ENCODE measurements at places on chromosomes 11 and 22.

GRCh38 chr11:124276081-124276480, 19.9 kb downstream of the OR8G5 start:
- DNase-seq, result no peak

- DNase-seq, result no peak
Observed at GRCh38 chr11:64753380-64754123, 6.2 kb downstream of the PYGM start.

- no peak for DNase-seq
Observed at GRCh38 chr22:29315286-29316140, at the start of gene RASL10A. Gene RASL10A, minus strand, starts transcription at chr22:29315697. Its CDS starts 451 bp downstream, at chr22:29315246.

- DNase-seq, result no peak
Observed at GRCh38 chr11:10607462-10608132, 39.1 kb upstream of the LYVE1 start.

GRCh38 chr11:42837994-42838393, 473.8 kb upstream of the API5 start:
- no peak for DNase-seq

- DNase-seq, result peak; percentile 17
Observed at GRCh38 chr11:43852057-43852636, 28.5 kb upstream of the ALKBH3 start.

DNA sequence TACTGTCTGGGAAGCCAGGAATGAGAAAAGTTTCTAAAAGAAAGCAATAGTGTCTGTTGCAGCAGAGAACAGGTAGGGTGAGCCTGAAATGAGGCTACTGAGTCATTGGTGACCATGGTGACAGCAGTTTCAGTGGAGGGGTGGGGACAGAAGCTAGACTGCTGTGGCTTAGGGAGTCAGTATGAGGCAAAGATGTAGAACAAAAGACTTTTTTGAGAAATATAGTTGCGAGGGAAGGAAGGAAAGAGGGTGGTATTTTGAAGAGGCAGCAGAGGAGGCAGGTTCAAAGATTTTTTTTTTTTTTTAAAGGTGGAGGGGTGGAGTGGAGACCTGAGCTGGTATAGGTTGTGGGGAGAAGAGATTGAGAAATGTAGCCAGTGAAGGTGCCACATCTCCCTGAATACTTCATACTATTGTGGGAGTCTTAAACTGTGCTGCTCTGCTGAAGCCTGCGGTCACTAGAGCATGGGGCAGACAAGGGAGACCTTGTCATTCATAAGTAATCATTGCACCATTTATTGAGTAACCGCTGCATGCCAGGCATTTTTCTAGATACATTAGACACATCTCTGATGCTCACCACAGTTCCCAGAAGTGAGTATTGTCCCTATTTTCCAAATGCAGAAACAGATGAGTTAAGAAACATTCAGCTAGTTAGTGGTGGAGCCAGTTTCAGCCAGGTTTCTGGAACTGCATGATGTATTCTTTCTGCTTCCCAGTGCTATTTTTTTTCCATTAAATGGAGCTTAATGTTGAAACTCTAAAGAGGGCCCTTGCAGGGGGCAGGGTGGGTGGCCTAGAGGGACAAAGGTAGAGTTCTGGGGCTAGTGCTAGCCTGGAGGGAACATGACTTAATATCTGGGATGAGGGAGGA, 49.9 kb downstream of the STIM1 start:
- DNase-seq, result peak; percentile 32

DNA sequence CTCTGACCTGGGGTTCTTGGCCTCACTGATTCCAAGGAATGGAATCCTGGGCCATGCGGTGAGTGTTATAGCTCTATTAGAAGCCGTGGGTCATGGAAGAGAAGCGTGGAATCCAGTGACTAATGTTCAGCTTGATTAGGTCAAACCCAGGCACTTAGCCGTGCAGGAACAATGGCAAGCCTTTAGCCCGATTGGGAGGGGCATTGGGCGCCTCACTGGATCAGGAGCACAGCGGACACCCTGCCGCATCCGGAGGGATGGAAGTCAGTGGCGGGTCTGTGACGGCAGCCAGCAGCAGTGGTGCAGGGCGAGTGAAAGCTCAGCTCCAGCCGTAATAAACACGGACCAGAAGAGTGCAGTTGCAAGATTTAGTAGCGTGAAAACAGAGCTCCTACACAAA, 20.5 kb upstream of the SLC17A6 start:
- DNase-seq, result no peak

GRCh38 chr22:38062791-38063190, 5.6 kb downstream of the PICK1 start:
- DNase-seq, result no peak

GRCh38 chr11:12409621-12410005, 32.2 kb downstream of the PARVA start:
- no peak for DNase-seq

DNA sequence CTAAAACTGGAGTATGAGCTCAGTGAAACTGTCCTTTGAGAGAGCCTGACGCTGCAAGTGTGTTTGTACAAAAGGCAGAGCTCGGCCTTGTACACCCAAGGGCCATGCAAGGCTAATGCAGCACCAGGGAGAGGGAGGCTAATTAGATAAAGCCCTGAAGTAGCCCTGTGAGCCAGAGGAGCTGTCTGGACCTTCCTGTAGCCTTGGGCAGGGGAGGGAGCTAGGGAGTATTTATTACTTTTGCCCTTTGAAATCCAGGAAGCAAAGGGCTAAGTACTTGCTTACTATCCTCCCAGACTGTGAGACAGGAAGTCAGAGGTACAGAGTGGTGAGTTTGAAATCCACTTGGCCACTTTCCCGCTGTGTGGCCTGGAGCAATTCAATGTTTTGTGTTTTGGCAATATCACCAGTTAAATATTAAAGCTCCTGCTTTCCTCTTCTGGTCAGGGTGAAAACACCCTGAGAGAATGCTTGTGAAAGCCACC, 10.2 kb upstream of the LDHA start:
- no peak for DNase-seq

DNA sequence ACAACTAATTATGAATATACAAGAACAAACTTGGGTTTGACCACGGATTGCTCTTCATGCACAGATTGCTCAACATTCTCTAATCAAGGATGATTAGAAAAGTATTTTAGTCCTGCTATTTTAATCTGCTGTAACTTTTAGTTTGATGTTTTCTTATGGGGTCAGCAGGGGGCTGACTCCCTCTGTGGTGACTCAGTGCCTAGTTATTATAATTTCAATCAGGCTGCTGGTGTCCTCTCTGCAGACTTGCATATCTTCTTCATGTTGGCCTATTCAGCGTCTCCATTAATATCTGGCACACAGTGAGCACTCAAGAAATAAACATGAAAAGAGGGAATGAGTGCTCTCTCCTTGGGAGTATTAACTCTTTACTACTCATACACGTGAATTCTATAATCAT, 223.8 kb upstream of the DDI1 start:
- no peak for DNase-seq

GRCh38 chr11:62105667-62106191, 18.1 kb upstream of the INCENP start:
- no peak for DNase-seq

DNA sequence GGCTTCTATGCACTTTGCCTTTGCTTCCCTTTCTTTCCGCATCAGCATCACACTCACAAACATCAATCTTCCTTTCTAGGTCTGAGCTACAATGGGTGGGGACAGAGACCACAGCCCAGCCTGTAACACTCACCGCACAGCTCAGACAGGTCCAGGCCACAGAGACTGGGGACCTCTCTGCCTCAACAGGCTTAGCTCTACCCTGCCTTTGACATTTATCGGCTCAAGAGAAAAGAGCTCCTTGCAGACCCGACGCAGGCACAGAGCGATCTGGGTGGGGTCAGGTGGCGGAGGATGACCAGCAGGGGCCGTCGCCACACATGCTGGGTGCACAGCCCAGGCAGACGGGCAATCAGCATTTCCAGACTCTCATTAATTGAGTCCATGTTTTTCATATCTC, 837.3 kb downstream of the TBC1D22A start:
- DNase-seq, result no peak

GRCh38 chr11:85903406-85903805, 48.2 kb downstream of the CCDC83 start:
- no peak for DNase-seq

- no peak for DNase-seq
Observed at GRCh38 chr11:84140386-84141169, 854.4 kb upstream of the CCDC90B start.

DNA sequence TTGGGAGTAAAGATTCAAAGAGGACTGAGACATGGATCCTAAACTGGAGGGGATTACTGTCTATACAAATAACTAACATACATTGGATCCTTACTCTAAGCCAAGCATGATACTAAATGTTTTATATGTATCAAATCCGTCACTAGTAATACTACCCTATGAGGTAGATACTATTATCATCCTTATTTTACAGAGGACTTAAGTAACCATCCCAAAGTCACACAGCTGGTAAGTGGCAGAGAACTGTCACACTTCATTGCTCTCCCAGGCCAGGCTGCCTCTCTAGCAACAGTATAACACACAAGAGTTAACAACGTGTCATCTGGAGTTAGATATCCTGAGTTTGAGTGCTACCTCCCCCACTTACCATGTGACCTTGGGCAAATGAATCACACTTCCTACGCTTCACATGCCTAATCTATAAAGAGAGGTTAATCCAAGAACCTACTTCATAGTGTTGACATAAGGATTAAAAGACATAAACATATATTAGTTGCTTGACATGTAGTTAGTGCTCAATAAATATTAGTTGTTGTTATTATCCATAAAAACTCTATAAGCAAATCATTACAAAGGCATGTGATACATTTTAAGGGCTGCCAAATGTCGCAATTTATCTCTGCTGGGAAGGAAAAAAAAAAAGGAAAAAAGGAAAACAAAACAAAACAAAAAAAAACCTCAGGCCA, 33.8 kb upstream of the SPON1 start:
- no peak for DNase-seq

- no peak for DNase-seq
Observed at GRCh38 chr11:8247312-8247711, 16.4 kb downstream of the LMO1 start.

DNA sequence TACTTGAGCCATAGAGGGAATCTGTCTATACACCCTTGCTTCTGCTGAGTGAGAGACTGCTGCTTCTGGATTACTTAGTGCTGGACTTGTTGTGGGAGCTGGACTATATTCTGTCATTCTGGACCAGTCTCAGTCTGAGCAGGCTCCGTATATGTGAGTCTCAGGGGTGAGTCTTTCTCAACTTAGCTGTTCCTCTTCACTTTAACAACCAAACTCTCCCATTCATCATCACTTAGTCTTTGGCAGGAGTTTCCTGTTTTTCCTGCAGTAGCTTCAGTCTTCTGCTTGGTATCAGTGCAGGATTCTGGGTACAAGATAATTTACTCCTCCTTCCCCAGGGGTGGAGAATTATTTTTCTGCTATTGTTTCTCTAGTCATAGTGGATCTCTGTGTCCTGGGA, 779.5 kb downstream of the METTL15 start:
- no peak for DNase-seq

GRCh38 chr22:35913925-35914324, 114.7 kb downstream of the RBFOX2 start:
- DNase-seq, result no peak

DNA sequence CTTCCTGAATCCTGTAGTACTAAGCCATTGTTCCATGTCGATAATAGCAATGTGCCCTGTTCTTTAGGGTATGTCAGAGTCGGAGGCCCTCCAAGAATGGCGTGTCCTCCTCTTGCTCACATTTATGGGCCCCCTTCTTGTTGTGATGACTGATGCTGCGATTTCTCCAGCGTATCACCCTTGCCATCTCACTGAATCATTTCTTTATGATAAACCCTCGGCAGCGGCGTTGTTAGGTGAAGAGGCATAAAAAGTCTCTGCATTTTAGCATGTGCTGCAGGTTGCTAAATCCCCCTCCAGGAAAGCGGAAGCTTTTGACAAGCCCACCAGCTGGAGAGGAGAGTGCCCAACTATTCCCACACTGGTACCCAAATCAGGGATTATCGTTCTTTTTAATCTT, 1045.3 kb downstream of the BRD1 start:
- DNase-seq, result no peak

DNA sequence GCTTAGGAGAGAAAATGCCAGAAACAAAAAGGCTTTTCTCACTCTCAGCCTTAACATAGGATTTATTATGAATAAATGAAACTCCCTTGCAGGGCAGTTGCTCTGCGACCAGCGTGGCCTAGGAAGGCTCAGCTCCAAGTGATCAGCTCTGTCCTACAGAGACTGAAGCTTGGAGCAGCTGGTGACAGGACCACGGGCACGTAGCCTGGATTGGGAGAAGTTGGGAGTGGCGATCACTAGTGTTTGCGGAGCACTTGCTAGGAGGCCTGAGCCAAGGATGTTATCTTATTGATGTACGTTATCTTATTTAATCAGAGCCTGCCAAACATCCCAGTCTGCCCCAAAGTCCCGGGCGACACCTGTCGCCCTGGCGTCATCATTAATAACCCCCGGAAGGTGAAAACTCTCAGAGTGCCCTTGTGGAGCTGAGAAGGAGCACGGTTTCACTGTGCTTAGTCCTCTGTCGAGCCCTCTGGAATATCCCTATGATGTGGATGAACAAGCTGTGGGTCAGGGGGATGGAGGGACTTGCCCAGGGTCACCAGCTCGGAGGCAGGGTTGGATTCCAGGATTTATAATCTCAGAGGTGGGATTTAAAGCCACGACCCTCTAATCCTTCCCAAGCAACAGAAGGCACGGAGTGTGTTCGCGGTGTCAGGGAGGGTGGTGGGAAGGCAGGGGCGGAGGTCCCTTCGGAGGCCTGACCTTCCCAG, 40.8 kb upstream of the SMIM38 start:
- no peak for DNase-seq

DNA sequence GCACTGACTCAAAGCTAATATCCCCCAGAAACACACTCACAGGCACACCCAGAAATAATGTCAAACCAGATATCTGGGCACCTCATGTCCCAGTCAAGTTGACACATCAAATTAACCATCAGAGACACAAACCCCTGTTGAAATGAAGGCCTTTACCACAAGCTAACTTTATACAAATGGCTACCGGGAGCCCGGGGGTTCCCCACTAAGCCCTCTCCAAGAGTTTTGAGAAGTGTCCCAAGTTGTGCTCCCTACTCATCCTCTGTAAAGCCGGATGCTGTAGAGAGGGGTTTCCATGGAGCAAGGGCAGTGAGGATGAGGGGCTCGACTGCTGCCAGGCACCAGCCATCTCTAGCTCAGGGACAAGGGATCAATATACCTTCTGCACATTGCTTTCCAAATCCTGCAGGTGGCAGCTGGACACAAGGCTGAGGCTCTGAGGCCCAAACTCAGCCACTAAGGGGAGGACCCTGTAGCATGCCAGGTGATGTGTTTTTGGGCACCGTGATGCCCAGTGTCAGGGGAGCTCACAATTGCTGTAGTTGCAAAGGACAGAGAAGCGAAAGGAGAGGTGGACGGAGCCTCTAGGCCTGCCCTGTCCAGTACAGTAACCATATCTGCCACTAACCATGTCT, 145.7 kb downstream of the TTC17 start:
- no peak for DNase-seq

- DNase-seq, result no peak
Observed at GRCh38 chr11:97756571-97757335, 1264.0 kb upstream of the CNTN5 start.

DNA sequence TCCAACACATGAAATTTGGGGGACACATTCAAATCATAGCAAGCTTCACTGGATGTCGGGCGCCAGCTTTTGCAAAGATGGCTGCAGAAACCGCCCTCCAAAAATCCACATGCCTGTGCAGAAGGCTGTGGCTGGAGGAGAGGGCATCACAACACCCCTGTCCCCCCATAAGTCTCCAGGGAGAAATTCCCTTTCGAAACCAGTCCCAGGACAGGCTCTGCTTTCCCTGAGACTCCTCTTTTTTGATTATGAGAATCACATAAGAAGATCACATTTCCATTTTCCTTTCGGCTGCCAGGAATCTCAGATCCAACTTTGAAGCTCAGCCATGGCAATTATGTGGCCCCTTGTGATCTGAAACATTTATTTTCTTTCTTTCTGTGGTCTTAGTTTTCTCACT, 9.7 kb downstream of the LIF start:
- no peak for DNase-seq

- DNase-seq, result no peak
Observed at GRCh38 chr11:117072517-117073461, 25.4 kb downstream of the SIK3 start.

Measured in activated naive CD8-positive, alpha-beta T cell treated with anti-CD3 and anti-CD28 coated beads, Interleukin-2, amount 50 U/mL, for 16 hours (primary cell).